Brain microvascular endothelial cell (primary cell): ENCODE measurements at places on chromosomes 4 and X.

DNA sequence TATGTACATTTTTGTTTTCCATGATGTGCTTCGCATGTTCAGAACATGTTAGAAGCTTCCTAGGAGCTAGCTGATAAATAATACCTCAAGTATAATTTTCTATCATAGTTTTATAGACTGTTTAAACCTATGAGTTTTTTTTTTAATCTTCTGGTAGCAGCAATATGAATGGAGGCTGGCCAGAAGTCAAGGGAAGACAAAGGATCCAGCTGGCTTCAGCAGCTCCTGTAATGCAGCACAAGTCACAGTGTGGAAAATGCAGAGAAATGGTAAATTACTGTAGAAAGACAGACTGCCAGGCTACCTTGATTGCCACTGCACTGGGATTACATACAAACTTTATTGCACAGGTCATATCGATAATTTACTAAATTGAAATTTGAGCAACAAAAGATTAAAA is 537.9 kb downstream of the IQCM start:
- no peak for DNase-seq

DNA sequence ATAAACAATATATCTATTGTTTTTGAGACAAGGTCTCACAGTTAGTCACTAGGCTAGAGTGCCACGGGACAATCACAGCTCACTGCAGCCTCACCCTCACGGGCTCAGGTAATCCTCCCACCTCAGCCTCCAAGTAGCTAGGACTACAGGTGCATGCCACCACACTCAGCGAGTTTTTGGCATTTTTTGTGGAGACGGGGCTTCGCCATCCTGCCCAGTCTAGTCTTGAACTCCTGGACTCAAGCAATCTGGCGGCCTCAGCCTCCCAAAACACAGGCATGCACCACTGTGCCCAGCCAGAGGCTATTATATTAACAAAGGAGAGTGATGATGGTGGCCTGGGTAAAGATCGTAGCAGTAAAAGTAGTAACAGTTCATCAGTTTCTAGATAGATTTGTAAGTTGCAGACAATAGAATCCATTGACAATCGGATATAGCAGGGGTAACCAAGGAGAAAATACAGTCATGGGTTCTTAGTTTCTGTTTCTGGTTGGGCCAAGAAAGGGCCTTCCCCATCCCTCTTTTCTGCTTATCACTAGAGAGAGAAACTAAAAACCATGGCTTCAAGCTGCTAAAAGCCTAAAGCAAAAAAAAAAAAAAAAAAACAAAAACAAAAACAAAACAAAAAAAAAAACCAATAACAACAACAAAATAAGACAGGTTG is 60.6 kb downstream of the ANXA10 start:
- DNase-seq: no peak

DNA sequence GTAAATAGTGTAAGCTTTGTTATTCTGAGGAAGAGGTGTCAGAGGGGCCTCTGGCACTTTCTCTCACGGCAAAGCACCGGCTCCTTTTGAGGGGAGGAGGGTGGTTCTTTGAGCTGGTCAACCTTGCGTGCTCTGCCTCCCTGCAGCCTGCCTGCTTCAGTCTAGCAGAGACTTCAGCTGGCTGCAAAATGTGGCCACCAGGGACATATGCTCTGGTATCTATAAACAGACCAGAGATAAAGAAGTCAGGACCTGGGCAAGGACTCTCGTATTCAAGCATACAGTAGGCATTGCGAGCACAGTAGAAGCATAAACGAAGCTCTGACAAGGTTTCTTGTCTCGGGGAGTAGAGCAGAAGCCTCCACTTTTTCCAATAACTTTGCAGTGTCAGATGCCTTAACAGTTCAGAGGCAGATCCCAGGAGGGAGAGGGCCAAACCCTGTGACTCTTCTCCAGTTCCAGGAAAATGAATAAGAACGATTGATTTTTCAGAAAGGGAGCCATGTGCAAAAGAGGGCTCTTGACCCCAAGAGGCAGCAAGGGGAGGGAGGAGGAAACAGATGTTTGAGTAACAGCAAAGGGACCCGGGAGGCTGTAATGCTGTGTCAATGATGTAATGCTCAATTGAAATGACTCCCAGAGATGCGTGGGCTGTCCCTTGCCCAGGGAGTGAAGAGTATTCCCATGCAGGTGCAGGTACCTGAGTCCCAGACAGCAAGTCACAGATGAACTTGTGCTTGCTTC is 57.9 kb upstream of the TEX13D start:
- no peak for DNase-seq

DNA sequence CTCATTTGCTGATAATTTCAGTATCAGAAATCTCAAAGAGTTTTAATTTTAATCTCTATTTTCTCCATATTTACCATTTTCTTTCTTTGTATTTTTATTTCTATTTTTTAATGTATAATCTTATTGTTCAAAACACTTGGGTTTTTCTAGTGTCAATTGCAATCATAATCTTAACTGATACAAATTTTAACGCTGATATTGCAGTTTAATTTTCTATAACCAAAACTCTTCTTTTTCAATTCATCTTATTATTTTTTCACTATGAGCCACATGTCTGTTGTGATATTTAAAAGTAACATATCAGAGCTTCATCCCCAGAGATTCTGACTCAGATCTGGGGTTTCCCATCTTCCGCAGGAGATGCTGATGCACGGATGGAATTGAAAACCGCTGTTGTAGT is 16.2 kb downstream of the ADAM29 start:
- DNase-seq: no peak

DNA sequence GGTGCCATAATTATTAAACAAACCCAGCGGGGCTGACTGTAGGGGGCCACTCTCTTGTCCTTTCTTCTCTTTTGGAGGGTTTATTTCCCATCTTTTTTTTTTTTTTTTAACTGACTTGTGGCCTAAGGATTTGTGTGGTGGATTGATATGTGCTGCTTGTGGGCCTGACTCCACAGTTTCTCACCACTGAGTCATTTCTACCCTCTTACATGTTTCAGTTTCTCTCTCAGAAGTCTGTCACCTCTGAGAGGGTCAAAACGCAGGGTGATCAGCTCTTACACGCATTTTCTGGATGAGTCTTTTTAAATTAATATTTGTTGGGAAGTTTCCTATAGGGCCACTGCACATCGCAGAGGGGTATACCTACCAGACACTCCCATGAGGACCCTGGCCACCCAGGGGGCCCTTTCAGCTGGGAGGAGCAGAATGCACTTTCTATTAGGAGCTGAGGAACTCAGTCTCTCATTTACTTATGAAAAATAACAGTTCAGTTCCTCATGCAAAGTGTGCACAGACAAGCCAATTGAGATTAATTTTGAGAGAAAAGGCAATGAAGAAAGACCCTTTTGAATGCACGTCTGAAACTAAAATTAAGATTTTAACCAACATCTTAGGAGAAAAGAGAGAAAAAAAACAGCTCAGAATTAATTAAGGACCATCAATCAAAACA is 407.9 kb downstream of the TECRL start:
- no peak for DNase-seq

DNA sequence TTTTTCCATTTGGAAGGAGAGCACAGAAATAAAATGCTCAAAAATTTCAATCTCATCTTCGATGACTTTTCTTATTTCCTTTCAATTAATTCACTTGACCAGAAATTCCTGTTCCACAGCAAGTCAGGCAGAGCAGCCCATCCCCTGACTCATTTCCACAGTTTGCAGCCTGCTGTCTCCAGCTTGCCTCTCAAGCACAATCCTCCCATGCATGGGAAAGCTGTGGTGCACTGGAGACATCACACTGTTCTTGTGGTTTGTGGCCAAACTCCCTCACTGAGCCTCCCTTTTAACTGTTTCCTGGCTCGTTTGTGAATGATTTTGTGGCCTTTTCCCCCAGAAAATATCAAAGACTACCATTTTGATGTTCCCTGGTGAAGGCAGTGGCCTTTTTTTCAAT is 114.0 kb upstream of the ENPEP start:
- peak; percentile 96 for DNase-seq

- no peak for DNase-seq
Observed at GRCh38 chr4:77229433-77229832, 72.4 kb downstream of the CCNG2 start.

GRCh38 chr4:41897698-41898097 is 37.5 kb upstream of the TMEM33 start:
- no peak for DNase-seq

DNA sequence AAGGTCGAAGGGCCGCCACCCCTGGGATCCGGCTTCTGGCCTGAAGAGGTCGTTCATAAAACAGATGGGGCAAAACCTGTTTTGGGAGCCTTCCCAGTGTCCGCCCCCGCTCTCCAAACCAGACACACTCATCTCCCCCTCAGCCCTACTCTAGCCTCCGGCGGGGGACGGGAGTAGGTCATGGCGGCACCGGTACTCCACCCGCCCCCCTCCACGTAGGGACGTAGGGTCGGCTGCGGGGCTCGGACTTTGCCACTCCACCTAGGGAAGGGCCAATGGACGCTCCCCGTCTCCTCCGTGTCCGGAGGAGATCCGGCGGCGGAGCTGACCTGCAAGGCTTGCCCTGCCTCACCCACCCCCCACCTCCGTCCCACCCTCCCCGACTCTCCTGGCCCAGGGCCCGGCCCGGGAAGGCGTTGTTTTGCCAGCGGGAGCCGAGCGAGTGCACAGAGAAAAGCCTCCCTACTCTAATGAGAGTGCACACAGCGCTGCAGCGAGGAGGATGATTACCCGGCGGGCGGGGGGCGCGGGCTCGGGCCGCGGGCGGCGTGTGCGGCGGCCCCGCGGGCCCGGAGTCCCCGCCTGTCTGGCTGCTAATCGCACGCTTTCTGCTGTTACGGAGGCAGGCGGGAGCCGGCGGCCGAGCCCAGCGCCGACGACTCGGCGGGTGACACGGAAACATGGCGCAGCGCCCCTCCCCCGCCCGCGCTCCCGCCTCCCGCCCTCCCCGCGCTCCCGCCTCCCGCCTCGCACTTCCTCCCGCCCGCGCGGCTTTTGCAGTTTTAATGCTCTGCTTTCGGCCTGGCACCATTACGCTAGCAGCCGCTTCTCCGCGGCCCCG is 8.3 kb upstream of the BCOR start:
- no peak for DNase-seq

DNA sequence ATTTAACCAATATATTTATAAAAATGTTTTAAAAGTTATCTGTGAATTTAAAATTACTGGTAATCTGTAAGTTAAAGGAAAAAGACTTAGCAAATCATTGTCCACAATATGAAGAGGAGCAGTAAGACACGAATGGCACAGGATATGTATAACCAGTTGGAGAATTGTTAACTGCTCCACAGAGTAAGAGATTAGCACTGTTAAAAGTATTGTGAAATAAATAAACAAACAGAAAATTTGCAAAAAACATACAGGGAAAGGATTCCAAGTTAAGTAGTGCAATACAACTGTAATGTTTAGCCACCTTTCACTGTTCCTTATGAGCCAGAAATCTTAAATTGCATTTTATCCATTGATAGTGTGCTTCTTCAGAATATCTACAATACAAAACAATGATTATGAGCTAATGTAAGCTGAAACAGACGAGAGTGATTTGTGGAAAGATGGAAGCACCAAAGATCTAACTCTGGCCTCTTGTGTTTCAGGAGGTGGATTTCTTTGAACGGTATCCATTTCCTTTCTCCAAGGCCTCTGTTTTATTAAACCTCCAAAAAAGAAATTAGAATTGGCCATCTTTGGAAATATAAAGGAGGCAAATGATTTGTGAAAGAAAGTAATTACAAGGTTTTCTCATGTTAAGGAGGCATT is 188.4 kb downstream of the UNC5C start:
- no peak for DNase-seq

DNA sequence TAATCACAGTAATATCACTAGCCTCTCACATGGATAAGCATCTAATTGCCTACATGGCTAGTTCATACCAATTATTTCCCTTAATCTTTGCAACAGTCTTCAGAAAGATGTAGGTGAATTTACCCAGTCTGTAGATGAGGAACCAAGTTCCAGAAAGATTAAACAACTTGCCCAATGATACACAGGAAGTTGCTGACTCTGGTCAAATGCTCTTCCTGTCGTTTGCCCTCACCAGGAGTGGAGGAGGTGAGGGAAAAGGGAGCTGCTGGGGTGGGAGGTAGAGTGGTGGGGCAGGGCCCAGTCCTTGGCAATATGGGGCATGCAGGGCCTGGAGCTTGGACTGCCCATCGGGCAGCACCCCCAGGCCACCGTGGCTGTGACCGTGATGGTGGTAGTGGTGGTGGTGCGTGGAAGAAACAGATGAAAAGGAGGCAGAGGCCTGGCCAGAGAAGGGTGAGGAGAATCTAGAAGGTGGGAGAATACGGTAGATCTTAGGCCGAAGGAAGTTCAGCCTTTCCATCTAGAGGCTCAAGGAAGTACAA is 2.3 kb upstream of the KDM5C start:
- DNase-seq: no peak

DNA sequence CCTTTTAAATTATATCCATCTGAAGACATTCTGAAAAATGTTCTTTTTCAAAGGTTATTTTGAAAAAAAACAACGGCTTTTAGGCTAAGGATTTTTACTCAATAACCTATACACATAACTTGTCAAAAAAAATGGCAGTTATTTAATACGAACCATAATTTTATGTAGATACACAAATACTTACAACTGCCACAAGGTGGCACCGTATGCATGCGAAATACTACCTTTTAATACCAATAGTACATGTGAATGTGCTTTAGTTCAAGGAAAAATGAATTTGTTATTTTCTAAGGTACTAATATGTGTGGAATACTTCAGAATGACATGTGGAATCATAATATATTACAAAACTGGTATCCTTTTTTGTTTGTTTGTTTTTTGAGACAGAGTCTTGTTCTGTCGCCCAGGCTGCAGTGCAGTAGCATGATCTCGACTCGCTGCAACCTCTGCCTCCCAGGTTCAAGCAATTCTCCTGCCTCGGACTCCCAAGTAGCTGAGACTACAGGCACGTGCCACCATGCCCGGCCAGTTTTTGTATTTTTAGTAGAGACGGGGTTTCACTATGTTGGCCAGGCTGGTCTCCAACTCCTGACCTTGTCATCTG is 4.6 kb upstream of the MAD2L1 start:
- DNase-seq: peak; percentile 73

- DNase-seq: peak; percentile 34
Observed at GRCh38 chrX:57595381-57595811, 3.6 kb downstream of the ZXDB start.

DNA sequence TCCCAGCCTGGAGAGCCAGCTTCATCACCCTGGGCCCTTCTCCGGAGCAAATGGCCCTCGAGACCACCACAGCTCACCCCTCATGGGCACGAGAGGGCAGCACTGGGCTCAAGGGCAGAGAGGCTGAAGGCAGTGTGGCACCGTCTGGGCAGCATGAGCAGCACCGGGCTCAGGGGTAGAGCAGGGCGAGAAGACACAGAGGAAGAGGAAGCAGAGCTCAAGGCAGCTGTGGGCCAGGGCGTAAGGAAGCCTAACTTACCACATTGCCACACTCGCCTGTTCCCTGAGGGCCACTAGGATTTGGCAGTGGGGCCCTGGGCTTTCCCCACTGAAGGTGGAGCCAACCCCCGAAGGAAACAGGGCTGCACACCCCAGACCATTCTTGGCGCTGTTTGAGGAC is 15.5 kb downstream of the ZNF185 start:
- DNase-seq: no peak
